CD8-positive, alpha-beta T cell (primary cell): ENCODE measurements at places on chromosomes 1 and 21. TPM values are rescaled to one million over a fixed set of nuclear protein-coding genes. Genes with fewer than 3 reads are reported as not detected.

DNA sequence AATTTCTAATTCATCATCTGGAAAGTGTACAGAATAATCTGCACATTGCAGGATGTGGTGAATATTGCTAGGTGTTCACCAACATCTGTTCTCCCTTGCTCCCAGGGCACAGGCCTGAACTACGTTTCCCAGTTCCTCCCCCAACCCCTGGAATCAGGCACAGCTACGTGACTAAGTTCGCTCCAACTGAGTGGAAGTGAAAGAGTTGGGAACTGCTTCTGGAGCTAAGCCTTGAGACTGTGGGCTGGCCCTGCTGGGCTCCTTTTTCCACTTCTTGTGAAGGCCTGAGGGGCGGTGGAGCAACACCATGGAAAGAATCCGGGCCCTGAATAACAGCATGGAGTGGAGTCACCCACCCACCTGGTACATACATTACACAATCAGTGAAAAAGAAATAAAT lies 534.6 kb downstream of the SMYD3 start:
- DNase-seq = no peak

YBX1 gene
- total RNA-seq = 440 TPM

DNA sequence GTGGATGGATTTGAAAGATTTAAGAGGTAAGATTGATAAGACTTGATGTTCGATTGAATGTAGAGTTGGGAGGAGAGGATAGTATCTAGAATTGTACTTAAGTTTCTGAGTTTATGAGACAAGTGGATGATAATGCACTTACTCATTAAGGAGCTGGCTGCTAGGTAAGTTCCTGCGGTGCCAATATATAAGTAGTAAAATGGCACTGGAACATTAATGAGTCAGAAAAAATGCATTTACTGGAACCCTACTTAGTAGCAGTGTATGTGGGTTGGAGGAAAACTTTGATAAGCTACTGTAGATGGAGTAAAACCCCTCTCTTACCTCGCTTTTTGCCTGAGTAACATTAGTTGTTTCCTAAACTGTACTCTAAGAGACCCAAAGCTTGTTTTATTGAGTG lies 68.2 kb downstream of the ZFYVE9 start:
- DNase-seq = no peak

CYYR1 gene
- total RNA-seq = not detected

DNA sequence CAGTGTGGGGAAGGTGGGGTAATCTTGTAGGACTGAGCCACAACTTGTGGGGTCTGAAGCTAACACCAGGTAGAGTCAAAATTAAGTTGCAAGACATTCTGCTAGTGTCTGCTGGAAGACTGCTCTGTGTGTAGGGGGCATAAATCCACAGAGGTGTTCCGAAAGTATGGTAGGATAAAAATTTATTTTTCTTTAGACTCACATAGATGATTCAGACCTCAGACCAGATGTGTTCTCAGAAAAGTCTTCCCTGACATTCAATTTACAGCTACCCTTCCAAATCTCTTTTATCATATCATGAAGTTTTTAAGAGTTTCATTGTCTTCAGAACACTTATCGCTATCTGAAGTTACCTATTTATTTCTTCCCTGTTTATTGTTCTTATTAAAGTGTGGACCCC lies 21.3 kb downstream of the DUSP10 start:
- DNase-seq = no peak

DNA sequence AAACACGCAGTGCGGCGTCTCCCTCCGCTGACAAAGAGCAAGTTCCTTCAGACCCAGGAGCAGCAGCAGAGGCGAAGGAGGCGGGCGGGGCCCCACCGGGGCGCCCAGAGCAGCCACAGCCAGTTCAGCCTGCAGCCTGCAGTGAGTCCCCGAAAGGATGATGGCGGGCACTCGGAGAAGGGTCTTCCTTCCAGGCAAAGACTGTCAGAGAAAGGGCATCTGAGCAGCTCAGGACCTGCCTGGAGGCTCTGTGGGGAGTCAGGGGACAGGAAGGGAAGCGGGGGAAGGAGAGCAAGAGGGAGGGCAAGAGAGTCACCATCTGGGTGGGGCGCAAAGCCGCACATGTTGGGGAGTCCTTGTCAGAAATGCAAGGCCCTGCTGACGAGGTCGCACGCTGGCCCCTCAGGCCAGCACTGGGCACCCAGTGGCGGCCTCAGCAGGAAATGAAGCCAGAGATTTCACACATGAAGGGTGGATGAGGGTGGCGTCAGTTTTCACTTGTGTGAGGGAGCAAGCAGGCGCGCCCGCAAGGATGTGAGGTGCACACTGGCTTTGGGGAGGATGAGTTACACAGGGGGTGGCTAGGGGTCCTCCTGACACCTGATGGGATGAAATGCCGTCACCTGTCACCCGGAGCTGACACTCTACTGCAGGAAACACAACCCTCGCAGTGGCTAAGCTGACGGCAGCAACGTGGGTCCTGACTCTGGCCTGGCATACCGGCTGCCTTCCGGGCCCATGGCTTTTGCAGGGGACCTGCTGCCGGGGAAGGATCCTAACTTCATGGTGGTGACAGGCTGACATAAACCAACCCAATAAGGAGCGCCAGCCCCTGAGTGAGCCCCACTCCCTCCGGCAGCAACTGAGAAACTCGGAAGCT lies 6.6 kb downstream of the LRRC47 start:
- DNase-seq = no peak

DNA sequence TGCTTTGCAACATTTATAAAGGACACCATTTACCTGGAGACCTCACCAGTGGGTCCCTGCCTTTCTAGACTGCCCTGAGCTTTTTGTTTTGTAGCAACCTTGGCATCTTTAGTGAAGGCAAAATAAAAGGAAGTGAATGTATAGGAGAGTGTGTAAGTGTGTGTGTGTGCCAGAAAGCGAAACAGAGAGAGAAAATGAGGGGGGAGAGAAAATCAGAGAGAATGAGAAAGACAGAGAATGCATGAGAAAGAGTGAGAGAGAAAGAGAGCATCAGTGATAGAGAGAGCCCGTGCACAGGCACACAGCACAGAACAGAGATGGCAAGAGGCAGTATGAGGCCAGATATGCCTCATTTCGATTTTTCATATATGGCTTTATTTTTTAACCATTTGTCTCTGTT lies 57.5 kb downstream of the HSD3B1 start:
- DNase-seq = no peak

GRCh38 chr1:25944986-25945385 lies 38.8 kb upstream of the STMN1 start:
- DNase-seq = no peak
